Stimulated activated CD8-positive, alpha-beta memory T cell treated with anti-CD3 and anti-CD28 coated beads, Interleukin-4, amount 100 ng/mL, for 1 hour (primary cell): ENCODE measurements at places on chromosomes 11 and 22.

GRCh38 chr22:32546496-32546895, 71.9 kb downstream of the FBXO7 start:
- DNase-seq: no peak

GRCh38 chr11:34387653-34388052, 29.8 kb upstream of the ABTB2 start:
- DNase-seq: no peak

- DNase-seq: no peak
Observed at GRCh38 chr11:87739261-87739660, 436.0 kb downstream of the RAB38 start.

DNA sequence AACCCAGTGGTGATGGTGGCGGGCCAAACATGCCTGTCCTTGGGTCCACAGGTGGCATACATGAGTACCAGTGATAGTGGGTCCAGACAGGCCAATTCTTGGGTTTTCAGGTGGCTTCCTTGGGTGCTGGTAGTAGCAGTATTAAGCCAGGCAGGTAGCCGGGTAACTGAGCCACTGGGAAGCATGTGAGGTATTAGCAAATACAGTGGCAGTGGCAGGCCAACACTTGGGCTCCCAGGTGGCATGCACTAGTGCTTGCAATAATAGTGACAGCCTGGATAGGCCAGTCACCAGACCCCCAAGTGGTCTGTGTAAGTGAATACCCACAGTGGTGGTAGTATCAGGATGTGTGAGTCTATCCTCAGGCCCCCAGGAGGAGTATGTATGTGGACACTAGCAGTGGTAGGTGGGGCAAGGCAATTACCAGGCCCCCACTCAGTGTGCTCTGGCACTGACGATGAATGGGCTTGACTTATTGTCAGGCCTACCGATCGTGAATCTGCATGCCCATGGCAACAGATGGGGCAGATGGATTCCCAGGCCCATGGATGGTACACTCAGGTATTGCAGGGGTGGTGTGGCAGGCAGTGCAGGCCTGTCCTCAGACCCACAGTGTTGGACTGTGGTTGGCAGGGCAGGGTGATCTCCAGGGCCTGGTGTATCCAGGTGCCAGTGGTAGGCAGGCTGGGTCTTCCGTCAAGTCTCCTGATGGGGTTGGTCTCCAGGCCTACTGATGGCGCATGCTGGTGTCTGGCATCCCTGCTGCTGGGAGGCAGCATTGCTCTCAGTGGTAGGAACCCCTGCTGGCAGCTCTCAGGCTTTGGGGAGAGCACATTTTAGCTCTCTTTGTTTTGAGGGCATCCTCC, 840.7 kb downstream of the FAM181B start:
- no peak for DNase-seq

- DNase-seq: no peak
Observed at GRCh38 chr11:110587129-110587528, 125.1 kb downstream of the ARHGAP20 start.
